ENCODE measurements at places on chromosomes 1 and 21.
A peak's percentile ranks its signal among the peaks of the same experiment; 100 is the strongest.

- DNase-seq = no peak
Measured at GRCh38 chr1:84504580-84505492, 1.4 kb upstream of the SPATA1 start.

- no peak for DNase-seq
Measured at GRCh38 chr1:35560256-35561225, 2.9 kb downstream of the NCDN start.

- no peak for DNase-seq
Measured at GRCh38 chr1:217472915-217473314, 158.0 kb downstream of the GPATCH2 start.

DNA sequence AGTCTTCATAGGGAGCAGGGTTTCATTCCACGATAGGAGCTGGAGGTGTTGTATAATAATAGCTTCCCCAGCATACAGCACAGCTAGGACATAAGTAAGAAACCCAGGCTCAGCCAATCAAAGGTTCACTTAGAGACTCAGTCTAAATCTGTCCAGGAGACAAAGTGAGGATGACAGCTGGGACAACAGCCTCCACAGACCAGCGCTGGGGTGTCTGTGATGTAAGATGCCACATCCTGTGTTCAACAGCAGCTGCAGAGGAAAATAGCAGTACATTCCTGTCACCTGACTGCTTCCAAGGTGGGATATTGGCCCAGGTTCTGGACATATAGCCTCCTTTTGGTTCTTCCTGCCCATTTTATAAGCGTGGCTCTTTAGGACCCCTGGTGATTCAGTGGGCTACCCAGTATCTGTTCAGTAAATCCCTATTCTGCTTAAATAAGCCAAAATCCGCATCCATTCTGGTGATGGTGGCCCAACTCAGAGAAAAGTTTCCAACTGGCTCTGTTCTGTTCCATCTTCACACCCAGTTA is 176.8 kb upstream of the SYT6 start:
- peak; percentile 52 for DNase-seq

DNA sequence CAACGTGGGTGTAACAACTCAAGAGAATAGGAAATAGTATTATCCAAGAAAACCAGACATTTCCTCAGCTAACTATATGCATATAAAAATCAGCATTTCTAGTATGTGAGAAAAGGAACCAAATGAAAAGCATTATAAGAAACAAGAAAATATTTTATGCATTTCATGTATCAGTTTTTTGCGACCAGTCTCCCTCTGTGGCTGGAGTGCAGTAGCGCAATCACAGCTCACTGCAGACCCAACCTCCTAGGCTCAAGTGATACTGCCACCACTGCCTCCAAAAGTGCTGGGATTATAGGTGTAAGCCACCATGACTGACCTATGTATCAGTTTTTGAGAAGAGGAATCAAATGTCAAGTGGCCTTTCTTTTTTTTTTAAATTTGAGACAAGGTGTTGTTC is 31.0 kb downstream of the SLC16A1 start:
- DNase-seq = no peak

DNA sequence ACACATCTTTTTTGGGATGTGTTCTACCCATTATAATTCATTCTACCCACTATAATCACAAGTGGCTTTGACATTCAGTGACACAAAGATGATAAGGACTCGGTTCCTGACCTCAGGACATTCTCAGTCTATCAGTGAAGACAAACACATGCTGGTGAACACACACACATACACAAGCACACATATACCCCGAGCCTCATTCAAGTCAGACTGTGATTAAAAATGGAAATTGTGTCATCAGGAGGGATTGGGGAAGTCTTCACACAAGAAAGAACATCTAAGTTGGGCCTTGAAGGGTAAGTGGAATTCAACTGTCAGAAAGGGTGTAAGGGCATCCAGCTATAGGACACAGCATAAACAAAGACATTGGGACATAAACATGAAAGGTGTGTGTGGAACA is 2.6 kb upstream of the LAD1 start:
- DNase-seq = no peak

DNA sequence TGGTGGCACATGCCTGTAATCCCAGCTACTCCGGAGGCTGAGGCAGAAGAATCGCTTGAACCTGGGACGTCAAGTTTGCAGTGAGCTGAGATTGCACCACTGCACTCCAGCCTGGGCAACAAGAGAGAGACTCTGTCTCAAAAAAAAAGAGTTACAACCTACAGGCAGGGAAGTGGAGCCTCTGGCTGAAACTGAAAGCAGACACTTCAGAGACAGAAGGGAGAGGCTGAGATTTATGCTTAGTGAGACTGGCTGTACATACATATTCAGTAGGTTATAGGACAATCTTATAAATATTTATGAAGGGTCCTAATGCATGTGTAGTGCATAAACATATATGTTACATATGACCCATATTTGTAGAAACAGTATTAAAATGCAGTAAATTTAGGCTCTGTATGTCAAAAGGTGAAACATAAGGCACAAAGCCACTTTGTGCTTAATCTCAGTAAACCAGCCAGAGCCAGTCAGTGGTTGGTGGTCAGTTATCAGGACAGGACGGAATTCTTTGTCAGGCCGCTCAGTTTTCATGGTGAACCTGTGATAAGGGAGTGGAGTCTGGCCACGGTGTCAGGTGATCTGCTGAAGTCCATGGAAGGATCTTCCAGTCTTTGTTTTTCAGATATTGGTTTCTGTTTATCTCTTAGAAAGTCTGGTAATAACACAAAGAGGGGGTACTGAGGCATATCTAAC is 13.7 kb downstream of the RHEX start:
- no peak for DNase-seq

GRCh38 chr21:14520535-14520934 is 25.6 kb downstream of the SAMSN1 start:
- peak; percentile 12 for DNase-seq

DNA sequence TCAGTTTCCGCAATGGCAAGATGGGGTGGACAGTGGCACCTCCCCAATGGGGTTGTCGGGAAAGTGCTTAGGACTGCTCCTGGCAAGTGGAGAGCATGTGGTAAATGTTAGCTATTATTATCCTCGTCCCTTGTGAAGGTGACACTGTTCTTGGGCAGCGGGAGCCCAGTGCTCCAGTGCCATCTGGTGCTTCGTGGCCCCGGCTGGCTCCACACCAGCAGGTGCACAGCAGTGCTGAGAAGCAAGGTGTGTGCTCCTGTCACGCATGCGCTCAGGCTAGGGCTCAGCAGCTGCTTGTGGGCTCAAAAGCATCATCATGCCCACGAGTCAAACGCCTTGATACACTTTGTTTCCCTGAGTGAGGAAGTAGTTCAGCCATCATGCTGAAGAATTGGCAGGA is 24.9 kb upstream of the KCNC4 start:
- no peak for DNase-seq

DNA sequence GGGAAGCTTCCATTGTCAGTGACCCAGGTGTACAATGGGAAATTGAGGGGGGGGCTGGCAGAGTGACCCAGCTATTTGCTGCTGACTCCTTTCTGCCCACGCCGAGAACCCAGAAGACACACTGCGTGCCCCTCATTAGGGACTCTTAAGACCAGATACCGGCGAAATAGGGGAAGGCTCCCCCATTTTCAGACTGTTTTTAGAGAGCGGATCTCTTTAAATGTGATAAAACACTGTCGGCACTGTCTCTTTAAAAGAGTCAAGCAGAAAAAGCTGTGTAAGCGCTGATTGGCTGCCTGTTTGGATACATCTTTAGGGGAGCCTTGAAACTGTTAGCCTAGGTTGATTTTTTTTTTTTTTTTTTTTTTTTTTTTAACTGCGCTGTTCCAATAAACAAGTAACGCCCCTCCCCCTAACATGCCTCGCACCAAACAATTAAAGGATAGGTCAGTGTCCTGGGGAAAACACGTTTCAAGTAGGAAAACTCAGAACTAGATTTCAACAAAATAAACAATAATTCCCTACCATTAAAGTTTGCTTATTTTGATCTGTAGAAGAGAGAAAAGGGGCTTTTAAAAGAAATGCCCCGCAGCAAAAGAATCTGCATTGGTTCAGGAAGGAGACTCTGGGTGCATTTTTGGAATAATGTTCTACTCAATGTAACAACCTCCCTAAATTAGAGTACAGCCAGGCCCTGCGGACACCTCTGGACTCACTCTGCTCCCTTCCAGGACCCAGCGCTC is 1.4 kb upstream of the SSBP3 start:
- DNase-seq = peak; percentile 67

DNA sequence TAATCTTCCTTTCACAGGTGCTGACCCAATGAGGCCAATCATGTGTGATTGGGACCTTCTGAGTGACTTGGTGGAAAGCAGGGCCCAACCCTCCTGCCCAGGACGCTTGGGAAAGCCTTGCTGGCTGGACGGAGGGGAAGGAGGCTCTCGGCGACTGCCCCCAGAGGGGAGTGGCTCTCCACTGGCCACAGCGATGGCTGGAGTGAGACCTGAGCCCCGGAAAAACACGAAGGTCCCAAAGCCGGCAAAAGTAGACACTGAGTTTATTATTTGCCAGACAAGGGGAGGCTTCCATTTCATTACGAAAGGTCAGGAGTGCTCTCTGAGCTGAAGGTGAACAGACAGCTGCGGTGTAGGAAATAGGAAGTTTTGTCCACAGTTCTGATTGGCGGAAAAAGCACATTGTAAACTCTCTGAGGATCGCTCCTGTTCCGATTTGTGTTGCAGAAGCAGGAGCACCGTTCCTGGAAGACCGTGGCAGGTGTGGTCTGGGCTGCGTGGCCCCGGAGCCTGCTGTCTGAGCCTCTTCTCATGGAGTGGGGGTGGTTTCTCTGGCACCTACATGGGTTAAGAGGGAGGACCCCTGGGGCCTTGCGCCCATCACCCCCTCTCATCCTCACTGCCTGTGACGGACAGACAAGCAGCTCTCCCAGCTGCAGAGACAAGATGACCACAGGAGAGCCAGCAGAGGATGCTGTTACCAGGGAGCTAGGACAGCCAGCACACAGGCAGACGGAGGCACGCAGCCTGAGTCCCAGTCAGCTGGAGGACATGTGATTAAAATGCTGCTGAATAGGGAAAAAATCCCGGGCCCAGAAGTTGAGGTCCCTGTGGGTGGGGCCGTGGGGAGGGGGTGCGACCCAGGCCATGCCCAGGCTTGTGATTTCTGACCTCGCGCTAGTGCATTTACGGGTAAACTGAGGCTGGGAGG is 41.5 kb downstream of the KRTAP10-1 start:
- DNase-seq = no peak

DNA sequence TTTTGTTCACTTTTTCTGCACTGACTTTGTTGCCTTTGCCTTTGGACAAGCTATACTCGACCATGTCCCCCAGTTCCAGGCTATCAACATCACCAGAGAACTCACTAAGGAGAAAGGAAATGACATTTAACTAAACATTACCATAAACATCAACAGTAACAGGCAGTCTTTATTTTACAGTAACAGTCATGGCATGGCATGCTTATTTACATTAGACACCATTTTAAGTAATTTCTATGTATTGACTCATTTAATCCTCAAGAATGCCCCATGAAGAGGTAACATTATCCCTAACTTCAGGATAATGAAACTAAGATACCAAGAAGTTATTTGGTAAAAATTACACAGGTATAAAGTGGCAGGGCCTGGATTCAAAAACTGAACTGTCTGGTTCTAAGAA is 8.7 kb upstream of the NRAS start:
- no peak for DNase-seq

DNA sequence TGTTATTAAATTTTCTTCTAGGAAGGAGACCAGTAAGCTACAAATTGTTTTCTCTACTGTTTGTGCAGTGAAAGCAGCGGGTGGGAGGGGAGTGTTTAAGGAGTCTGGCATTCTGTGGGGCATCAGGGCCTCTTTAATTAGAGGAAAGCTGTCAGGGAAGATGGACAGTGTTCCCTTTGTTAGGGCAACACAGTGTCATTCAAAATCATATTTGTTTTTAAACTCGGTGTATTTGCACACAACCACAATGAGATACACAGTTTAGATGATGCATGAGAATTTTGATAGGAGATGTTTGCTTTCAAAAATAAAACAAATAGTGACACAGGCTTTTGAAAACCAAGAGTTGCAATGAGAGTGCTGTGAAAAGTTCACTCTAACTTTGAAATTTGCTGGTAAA is 15.1 kb upstream of the ST6GALNAC3 start:
- no peak for DNase-seq

GRCh38 chr1:28887835-28888682 is 26.3 kb upstream of the EPB41 start:
- DNase-seq = peak; percentile 13

DNA sequence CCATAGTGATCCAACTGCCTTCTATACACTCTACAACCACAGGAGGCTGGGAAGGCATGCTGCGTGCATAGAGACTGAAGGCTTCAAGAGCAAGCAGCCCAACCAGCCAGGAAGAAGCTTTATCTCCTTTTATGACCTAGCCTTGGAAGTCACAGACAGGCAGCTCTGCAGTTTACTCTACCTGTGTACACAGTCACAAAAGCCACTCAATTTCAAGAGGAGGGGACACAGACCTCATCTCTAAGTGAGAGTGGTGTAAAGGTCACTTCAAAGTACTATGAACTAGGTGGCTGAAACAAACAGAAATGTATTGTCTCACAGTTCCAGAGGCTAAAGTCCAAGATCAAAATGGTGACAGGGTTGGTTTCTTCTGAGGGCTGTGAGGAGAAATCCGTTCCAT is 69.6 kb upstream of the GJB5 start:
- no peak for DNase-seq

DNA sequence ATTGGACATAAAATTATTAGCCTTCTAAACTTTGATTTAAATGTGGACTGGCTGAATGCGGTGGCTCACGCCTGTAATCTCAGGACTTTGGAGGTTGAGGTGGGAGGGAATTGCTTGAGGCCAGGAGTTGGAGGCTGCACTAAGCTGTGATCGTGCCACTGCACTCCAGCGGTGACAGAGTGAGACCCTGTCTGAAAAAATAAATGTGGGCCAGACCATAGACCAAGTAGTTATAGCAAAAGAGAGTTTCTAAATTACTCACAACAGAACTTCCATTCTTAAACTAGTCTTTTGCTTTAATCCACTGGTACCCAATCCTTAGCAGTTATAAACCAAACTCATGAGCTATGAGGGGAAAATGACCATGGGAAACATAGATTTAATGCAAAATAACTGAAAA is 35.2 kb downstream of the RAP1A start:
- no peak for DNase-seq

GRCh38 chr1:7366286-7366954 is 404.7 kb upstream of the VAMP3 start:
- no peak for DNase-seq

- no peak for DNase-seq
Measured at GRCh38 chr21:42276526-42277154, 38.6 kb downstream of the TFF3 start.

- DNase-seq = no peak
Measured at GRCh38 chr1:238833919-238834318, 552.4 kb upstream of the CHRM3 start.

- DNase-seq = no peak
Measured at GRCh38 chr1:52158218-52158617, 16.3 kb downstream of the ZFYVE9 start.

- no peak for DNase-seq
Measured at GRCh38 chr1:68799096-68799495, 302.2 kb upstream of the DEPDC1 start.

GRCh38 chr1:243253211-243253925 is 1.7 kb downstream of the CEP170 start:
- DNase-seq = no peak

- peak; percentile 71 for DNase-seq
Measured at GRCh38 chr1:45493116-45493697, 2.2 kb upstream of the TESK2 start.

Data from CD4-positive, alpha-beta T cell treated with Interleukin-6 for 4 hours (primary cell).